Mucosa of descending colon (tissue), 3 donors: ENCODE measurements at places on chromosomes 4 and X. TPM values are rescaled to one million over a fixed set of nuclear protein-coding genes. Genes with fewer than 3 reads are reported as not detected.

DNA sequence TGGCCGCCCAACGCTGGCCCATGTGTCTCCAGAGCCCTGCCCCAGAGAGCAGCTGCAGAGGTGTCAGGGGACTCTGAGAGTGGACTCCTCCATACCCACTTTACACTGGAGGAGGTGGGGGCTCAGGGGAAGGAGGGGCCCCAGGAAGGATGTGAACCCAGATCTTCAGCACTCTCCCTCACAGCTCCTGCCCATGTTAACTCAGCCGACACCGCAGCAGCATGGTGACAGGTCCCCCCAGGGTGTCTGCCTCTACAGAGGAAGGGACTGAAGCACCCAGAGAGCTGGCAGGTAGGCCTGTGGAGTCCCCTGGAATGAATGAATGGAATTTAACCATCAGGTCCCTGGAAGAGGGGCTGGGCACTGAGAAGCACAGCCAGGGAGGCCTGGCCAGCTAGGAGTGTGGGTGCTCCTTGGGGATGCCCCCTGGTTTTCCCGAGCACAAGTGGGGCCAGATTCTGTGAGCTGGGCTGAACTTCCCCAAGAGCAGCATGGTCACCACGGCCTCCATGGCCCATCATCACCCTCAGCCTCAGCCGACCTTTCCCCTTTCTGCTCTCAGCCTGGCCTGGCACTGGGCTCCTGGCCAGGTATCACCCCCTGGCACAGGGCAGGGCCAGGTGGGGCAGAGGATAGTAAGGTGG lies 21.9 kb downstream of the SH3BP2 start:
- no peak for DNase-seq

DNA sequence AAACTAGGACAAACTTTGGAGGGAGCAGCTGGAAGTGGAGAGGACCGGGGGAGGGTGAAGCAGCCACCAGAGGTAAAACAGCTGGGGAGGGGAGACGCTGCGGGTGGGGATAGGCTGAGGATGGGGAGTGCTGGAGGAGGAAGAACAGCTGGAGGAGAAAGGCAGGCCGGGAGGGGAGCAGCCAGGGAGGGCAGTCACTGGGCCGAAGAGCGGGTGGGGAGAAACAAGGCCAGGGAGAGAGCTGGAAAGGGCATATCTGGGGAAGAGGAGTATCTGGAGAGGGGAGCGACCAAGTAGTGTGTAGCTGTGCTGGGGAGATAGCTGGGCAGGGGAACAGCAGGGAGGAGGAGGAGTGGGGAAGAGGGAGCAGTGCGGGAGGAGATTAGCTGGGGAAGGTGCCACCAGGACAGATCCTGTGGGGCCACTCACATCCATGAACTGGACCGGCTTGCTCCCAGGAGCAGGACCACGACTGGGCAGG lies 2.7 kb downstream of the SLC38A5 start:
- no peak for DNase-seq

DNA sequence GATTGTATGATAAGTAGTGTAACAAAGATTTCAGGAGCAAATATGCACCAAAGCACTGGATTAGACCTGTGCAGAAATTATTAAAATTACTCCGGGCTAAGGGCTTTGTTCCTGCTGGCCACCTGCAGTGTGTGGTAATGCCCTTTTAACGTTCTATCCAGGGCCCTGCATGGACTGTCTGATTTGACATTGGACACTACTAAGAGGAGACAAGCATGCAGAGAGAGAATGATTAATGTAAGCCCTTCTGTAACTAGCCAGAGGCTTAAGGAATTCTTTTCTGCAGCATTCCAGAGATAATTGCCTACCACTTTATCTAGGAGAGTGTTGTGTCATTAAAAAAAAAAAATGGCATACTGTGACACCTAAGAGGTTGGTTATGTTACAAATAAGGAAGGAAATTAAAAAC lies 117.0 kb downstream of the PCDH7 start:
- no peak for DNase-seq

DNA sequence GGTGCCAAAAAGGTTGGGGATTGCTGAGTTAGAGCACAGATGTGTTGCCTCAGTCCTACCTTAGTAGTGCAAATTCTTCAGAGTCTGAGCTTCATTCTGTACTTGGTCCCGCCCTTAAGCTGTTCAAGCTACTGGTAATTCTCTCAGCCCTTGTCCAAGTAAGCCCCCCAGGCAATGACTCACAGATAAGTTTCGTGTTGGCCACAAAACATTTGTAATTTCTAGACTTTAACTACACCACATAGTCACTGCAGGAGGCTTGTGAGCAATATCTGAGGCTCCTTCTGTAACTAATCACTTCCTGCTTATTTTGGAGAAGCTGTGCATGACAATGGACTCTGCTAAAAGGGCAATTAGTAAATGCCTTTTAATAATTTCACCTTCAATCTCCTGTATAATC lies 1420.5 kb downstream of the PCDH7 start:
- DNase-seq: no peak

The SPIN4 gene
- total RNA-seq: 5.0 TPM

The VBP1 gene
- 27.4 TPM for total RNA-seq

GRCh38 chr4:66475596-66475995 lies 805.3 kb upstream of the EPHA5 start:
- DNase-seq: no peak

DNA sequence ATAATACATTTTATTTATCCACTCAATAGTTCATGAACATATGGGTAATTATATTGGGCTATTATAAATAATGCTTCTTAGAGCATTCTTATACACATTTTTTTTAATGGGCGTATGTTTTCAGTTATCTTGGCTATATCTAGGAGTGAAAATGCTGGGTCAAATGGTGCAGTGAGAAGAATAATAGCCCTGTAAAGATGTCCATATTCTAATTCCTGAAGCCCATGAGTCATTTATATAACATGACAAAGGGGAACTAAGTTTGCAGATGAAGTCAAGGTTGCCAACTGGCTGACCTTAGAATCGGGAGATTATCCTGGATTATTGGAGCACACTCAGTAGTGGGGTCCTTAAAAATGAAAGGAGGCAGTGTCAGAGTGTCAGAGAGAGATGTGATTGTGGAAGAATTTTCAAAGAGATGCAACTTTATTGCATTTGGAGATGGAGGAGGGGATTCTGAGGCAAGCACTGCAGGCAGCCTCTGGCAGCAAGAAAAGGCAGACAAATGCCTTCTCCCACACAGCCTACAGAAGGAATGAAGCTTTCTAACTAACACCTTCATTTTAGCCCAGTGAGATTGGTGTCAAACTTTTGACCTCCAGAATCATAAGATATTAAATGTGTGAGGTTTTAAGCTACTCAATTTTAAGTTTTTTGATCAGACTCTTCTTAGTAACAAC lies 106.1 kb upstream of the HS3ST1 start:
- no peak for DNase-seq

The NPY2R gene
- 1.7 TPM for total RNA-seq

The MSANTD1 gene
- 0.58 TPM for total RNA-seq

The ARR3 gene
- 0.60 TPM for total RNA-seq

- DNase-seq: no peak
Observed at GRCh38 chr4:184893801-184894571, 68.2 kb upstream of the ACSL1 start.

GRCh38 chr4:120084327-120084726 lies 17.7 kb upstream of the MAD2L1 start:
- DNase-seq: no peak

DNA sequence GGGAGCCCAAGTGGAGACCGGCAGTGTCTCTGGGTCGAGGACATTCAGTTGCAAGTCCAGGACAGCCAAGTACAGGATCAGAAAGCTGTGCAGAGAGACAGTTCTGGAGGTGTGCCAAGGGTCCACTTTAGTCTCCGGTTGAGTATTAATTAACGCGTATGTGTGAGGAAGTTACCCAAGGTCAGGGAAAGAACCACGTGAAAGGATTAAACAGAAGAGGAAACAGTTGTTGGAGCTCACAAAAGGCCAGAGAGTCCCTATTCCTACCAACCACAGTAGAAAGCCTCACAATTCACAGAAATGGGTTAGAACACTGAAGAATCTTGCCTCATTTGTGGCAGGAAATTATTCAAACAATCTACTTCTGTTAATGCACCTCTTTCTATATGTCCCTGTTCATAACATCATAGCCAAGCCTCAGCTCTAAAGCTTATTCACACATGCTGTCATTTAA lies 17.9 kb upstream of the NSUN7 start:
- DNase-seq: no peak

- DNase-seq: peak; percentile 62
Observed at GRCh38 chrX:1657367-1658070, 42.7 kb downstream of the ASMT start.

GRCh38 chrX:44035571-44035970 lies 62.4 kb upstream of the NDP start:
- no peak for DNase-seq

GRCh38 chrX:28549838-28550237 lies 37.4 kb upstream of the IL1RAPL1 start:
- DNase-seq: no peak

The UGT8 gene
- 66.8 TPM for total RNA-seq

The XAGE2 gene
- total RNA-seq: not detected
